Progenitor cell of endocrine pancreas (in vitro differentiated cells): ENCODE measurements at places on chromosomes 6 and 20.

DNA sequence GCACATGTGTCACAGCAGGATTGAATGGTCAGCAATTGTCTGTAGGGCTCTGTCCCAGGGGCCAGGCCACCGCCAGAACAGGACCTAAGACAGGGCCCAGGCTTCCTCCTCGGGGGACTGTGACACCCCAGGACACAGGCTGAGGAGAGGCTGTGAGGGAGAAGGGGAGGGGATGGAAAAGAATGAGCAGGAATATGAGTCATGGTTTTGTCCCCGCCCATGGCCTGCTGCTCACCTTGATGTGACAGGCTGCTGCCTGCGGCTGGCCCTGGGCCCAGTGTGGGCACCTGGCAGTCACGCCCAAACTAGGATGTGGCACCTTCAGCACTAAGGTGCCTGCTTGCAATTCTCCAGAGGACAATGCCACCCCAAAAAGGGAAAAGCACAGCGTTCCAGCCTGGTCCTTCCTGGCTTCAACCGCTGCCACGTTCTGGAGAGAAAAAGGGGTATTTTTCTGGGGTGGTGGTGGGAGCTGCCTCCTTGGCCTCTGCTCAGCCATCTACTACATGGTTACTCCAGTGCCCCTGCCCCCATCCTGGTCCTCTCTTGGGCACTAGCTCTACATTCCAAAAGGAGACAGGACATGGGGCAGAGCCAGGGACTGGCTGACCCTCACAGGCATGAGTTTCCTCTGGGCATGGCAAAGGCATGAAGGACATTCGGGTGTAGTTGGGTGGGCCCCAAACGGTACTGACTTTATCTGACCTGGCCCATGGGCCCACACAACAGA, 93.4 kb downstream of the SLC22A23 start:
- DNase-seq, result no peak
- H3K27ac ChIP-seq, result no peak overlapping the region
- no peak overlapping the region for H3K4me3 ChIP-seq
- H3K27me3 ChIP-seq, result peaks cover 2% of the 10 kb centered on the region
- H3K36me3 ChIP-seq, result no peaks in the 10 kb centered on the region

- no peak overlapping the region for H3K27ac ChIP-seq
- H3K4me3 ChIP-seq, result no peak overlapping the region
- H3K36me3 ChIP-seq, result no peaks in the 10 kb centered on the region
- no peaks in the 10 kb centered on the region for H3K27me3 ChIP-seq
- H3K4me1 ChIP-seq, result peaks cover 3% of the 10 kb centered on the region
Observed at GRCh38 chr20:9052136-9052535, 16.8 kb upstream of the PLCB4 start.

DNA sequence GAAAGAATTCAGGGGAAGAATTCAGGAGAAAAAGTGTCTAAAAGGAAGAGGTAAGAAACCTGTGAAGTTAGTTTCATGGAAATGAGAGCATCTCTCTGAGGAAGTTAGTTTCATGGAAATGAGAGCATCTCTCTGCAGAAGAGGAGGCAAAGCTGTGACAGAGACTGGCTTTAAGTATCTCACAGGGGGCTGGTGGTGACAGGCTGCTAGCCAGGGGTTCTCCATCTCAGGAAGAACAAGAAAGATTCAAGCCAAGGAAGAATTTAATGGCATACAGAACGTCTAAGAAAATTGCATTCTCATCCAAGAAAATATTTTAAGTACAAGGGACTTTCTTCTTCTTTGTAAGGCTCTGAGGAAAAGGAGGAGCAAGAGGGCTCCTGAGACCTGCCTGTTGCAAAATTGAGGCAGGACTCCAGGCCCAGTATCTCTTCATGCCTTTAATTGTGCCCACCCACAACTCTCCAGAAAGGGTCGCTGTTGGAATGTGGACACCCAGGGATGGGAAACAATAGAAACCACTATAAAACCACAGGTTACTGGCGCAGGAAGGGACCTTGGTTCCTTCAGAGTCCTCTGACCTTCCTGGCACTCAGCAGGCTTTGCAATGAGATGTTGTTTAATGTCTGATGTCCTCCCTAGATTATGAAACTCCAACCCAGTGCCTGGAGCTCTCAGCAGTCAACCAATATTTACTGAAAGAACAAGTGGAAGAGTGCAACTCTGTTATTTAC, 136.8 kb downstream of the FNDC1 start:
- no peaks in the 10 kb centered on the region for H3K36me3 ChIP-seq
- no peaks in the 10 kb centered on the region for H3K27me3 ChIP-seq
- peaks cover 2% of the 10 kb centered on the region for H3K4me1 ChIP-seq
- H3K27ac ChIP-seq, result peak overlapping the region; percentile 63

DNA sequence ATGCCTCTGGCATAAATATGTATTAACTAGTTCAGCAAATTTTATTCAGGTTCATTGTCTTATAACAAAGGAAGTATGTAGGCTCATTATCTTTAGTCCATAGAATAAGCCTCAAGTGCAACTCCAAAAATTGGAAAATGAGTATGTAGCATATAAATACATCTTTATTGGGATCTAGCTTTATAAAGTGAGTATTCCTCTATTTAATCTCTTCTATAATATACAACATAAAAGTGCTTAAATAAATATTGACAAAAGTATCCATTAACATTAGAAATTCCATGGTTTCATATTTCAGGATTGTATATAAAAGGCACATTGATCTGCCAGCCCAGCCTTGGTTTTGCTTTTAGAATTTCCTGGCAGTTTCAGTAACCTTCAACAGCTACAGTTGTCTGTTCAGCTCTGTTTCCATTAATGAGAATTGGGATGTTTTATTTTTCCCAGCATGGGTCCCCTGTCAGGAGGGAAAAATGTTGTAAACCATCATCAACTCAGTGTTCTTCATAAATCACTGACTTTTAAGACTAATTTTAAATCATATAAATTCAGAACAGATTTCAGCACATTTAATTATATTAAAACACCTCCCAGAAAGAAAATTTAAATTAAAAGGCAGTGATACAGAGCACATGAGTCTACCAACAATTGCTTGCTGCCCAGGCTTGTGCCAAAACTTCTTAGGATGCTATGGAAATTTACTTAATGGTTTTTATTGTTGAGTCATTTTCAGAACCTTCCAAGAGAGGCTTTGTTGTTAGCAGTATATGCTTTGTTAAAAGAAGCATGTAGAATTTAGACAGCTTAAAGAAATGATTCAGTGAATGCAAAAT, 119.7 kb downstream of the ADGRG6 start:
- no peak overlapping the region for H3K4me3 ChIP-seq
- DNase-seq, result no peak
- H3K27me3 ChIP-seq, result no peaks in the 10 kb centered on the region
- peaks cover 44% of the 10 kb centered on the region for H3K36me3 ChIP-seq
- no peaks in the 10 kb centered on the region for H3K4me1 ChIP-seq

DNA sequence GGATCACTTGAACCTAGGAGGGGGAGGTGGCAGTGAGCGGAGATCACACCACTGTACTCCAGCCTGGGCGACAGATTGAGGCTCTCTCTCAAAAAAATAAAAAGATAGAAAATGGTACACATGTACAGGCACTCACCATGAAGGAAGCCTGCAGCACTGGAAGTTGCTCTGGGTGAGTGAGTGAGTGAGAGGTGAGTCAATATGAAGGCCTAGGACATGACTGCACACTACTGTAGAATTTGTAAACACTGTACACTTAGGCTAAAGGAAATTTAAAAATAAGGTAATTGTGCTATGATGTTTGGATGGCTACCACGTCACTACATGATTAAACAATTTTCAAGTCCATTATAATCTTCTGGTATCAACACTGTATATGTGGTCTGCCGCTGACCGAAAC, 216.2 kb downstream of the FOXC1 start:
- H3K4me1 ChIP-seq, result peaks cover 4% of the 10 kb centered on the region
- H3K27me3 ChIP-seq, result no peaks in the 10 kb centered on the region
- no peak for DNase-seq
- no peak overlapping the region for H3K4me3 ChIP-seq

GRCh38 chr20:33555755-33556154, 65.9 kb downstream of the CBFA2T2 start:
- H3K27me3 ChIP-seq, result no peaks in the 10 kb centered on the region
- no peak overlapping the region for H3K27ac ChIP-seq
- no peak for DNase-seq
- peaks cover 7% of the 10 kb centered on the region for H3K4me1 ChIP-seq
- H3K4me3 ChIP-seq, result no peak overlapping the region

DNA sequence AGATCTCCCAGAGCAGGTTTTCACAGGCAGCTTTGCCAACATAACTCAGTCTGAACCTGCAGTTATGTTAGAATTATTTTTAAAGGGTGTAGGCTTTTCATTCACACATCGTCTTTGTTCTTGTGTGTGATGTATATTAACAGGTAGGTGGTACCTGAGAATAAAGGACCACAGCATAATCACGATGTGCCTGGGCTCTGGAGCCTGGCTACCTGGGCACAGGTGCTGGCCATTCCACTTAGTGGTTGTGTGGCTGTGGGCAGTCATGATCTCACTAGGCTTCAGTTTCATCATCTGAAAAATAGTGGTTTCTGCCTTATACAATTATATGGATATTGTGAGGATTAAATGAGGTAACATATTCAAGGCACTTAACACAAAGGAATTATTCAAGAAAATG, 6.4 kb downstream of the CD109 start:
- H3K4me1 ChIP-seq, result no peaks in the 10 kb centered on the region
- no peaks in the 10 kb centered on the region for H3K36me3 ChIP-seq
- no peak overlapping the region for H3K27ac ChIP-seq
- H3K4me3 ChIP-seq, result no peak overlapping the region

DNA sequence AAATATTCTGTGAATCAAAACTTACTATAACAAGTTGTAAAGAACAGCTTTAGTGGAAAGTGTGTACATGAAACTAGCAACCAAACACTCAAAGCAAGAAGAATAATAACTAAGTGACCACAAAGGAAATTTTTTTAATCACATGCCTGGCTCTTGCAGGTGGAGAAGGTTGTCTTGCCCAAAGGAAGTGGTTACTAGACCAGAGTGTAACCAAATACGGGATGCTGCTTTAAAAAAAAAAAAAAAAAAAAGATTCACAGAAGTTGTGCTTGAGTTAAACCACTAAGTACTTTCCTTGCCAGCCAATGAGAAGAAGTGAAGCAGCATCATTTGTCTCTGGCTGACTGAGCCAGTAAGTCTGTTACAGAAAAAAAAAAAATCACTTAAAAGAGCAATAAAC, 19.1 kb upstream of the HLA-DQB1 start:
- no peak for DNase-seq
- H3K4me3 ChIP-seq, result no peak overlapping the region
- no peak overlapping the region for H3K27ac ChIP-seq
- no peaks in the 10 kb centered on the region for H3K36me3 ChIP-seq
- peaks cover 22% of the 10 kb centered on the region for H3K27me3 ChIP-seq

DNA sequence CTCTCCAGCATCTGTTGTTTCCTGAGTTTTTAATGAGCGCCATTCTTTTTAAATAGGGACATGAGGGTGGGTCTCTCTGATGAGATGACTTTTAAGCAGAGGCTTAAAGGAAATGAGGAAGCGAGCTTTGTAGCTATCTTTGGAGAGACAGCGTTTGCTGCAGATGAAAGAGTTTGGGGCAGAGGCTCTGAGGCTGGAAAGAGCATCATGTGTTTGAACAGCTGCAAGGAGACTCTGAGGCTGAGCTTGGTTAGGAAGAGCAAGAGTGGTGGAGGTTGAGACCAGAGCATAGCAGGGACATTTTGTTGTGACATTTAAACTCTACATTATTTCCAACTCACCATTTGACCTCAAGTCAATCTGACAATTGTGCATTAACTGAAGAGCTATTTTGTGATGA, 38.3 kb upstream of the TMX4 start:
- no peak for DNase-seq
- no peaks in the 10 kb centered on the region for H3K27me3 ChIP-seq
- H3K4me3 ChIP-seq, result no peak overlapping the region

GRCh38 chr6:148854992-148855391, 108.2 kb downstream of the UST start:
- no peak overlapping the region for H3K27ac ChIP-seq
- H3K4me1 ChIP-seq, result peaks cover 9% of the 10 kb centered on the region
- H3K36me3 ChIP-seq, result peaks cover 3% of the 10 kb centered on the region
- DNase-seq, result no peak
- H3K27me3 ChIP-seq, result peaks cover 6% of the 10 kb centered on the region
- H3K4me3 ChIP-seq, result no peak overlapping the region

DNA sequence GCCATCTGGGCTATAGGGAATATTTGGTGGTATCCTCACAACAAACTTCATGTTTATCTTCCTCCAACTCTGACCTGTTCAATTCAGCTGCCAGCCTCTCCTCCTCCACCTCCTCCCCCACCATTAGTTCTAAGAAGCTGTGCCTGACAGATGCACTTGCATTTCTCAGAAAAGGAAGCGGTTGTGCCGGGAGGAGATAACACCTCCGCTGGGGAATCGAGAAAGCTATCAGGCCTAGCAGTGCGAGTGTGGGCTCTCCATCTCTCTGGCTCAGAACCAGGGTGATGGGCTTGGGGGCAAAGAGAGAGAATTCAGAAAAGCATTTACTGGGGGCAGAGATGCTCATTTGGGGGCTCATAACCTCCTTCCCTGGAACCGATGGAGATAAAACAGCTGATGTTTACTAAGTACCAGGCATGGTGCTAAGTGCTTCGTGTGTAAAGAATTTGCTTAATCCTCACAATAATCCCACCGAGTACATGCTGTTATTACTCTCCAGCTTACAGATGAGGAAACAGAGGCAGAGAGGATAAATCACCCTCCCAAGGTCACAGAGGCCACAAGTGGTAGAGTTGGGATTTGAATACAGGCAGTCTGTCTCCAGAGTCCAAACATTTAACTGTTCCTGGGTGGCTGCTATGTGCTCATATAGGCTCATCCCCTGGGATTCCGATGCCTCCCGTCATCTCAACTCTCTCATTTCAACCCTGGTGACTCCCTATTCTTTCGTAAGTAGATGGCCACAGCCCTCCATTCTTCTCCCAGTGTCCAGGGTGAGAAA, 38.3 kb downstream of the COX4I2 start:
- H3K36me3 ChIP-seq, result peaks cover 26% of the 10 kb centered on the region
- H3K27ac ChIP-seq, result peak overlapping the region; percentile 89
- no peaks in the 10 kb centered on the region for H3K27me3 ChIP-seq
